ENCODE measurements at places on chromosomes 1 and 21. TPM values are rescaled to one million over a fixed set of nuclear protein-coding genes. Genes with fewer than 3 reads are reported as not detected.

TNFSF4 gene
- 0.12 TPM for total RNA-seq

OR14I1 gene
- not detected for total RNA-seq

ELF3 gene
- 391 TPM for total RNA-seq

FCRL3 gene
- 0.20 TPM for total RNA-seq

LGR6 gene
- 2.7 TPM for total RNA-seq

BRDT gene
- not detected for total RNA-seq

OR13G1 gene
- total RNA-seq = not detected

SPRR1A gene
- 1,843 TPM for total RNA-seq

OR2AK2 gene
- not detected for total RNA-seq

KRTAP19-3 gene
- not detected for total RNA-seq

NBPF3 gene
- total RNA-seq = 6.7 TPM

RGS4 gene
- total RNA-seq = 0.16 TPM

CTH gene
- 11.3 TPM for total RNA-seq

RGS1 gene
- 1.7 TPM for total RNA-seq

TDRD10 gene
- 0.44 TPM for total RNA-seq

PROK1 gene
- 0.20 TPM for total RNA-seq

PKN2 gene
- 34.5 TPM for total RNA-seq

CRP gene
- not detected for total RNA-seq

E2F2 gene
- total RNA-seq = 13.9 TPM

FGR gene
- total RNA-seq = 1.3 TPM

CYP4A22 gene
- not detected for total RNA-seq

All from esophagus mucosa (tissue), 1 donor.